A172 (cell line): ENCODE measurements at places on chromosomes 1 and 21.
A peak's percentile ranks its signal among the peaks of the same experiment; 100 is the strongest.

DNA sequence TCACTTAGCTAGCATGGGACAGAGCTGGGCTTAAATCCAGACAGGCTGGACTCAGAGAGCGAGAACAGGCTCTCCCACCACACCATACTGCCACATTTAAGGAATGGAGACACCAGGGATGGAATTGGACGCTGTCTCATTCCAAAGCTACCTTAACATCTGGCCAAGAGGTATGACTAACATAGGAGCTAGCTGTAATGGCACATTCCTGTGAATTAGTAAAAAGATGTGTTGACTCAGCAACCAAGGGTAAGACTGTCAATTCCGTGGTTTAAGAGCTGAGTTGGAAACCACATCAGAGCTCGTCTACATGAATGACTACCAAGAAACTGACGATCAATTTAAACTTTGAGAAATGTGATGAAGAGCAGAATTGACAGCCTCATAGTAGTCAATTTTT is 8.3 kb upstream of the TNFRSF9 start:
- DNase-seq = peak; percentile 70

DNA sequence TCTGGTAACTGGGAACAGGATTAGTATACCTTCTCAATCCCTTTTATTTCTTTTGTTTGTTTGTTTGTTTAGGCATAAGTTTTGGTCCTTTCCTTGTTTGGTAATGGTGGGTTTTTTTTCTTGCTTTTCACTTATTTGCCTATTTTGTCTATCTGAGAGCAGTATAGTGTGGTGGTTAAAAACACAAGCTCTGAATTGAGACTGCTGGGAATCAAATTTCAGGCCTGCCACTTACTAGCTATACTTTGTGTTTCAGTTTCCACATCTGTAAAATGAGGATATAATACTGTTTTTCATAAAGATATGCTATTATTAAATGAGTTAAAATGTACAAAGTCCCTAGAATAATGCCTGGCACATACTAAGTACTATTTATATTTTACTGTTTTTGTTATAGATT is 81.6 kb upstream of the IVNS1ABP start:
- DNase-seq = no peak

- DNase-seq = no peak
These were observed 153.4 kb downstream of the PIGK start for GRCh38 chr1:77065693-77066342.

DNA sequence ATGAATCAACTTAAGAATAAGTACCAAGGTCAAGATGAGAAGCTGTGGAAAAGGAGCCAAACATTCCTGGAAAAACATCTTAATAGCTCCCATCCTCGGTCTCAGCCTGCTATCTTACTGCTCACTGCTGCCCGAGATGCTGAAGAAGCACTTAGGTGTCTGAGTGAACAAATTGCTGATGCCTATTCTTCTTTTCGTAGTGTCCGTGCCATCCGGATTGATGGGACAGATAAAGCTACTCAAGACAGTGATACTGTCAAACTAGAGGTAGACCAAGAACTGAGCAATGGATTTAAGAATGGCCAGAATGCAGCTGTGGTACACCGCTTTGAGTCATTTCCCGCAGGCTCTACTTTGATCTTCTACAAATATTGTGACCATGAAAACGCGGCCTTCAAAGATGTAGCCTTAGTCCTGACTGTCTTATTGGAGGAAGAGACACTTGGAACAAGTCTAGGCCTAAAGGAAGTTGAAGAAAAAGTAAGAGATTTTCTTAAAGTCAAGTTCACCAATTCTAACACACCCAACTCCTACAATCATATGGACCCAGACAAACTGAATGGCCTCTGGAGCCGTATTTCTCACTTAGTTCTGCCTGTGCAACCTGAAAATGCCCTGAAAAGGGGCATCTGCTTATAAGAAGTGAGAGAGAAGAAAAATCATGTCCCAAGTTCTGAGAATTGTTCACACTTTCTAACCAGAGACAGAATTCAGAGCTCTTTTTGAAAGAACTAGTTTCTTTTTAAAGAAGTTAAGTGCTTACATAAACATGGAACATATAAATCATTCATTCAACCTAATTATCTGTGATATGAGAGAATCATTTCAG is 35.7 kb downstream of the TOR1AIP1 start:
- no peak for DNase-seq

DNA sequence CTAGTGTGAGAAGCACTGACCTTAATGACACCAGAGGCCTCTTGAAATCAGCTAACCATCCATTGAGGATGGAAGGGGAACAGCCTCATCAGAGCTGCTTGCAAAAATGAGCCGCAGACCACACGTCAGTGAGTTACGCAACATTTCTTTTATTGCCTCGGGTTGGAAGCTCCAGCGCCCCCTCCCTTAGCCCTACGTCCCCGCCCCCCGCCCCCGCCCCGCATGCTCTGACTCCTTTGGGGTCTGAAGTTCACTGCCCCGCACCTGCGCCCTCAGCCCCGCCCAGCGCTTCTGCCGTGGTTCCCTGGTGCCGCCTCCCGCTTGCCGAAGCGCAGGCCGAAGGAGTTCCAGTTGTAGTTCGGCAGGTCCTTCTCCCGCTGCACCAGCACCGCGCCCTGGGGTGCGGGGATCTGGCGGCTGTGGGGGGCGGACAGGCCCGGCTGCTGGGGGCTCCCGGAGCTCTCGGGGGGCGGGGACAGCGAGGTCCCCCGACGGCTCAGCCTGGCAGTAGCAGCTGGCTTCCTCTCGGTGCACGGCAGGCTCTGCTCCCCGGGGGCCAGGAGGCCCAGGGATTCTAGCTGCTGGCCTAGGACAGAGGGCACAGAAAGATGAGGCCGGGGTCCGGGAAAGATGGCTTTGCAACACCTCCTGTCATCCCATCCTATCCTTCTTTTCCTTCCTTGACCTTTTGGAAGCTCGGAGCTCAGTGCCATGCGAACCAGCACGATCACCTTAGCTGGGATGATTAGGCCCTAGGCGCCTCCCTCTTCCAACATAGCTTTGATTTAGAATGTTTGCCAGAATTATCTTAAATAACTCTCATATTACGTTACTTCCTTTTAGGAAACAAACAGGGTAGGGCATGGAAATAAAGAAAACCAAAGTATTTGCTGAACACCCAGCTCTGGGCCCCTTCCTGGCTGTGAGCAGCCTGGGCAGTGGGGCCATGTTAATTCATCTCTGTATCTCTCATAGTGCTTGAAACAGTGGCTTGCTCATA is 5.8 kb downstream of the KISS1 start:
- DNase-seq = no peak

- DNase-seq = no peak
These were observed 110.3 kb upstream of the CTTNBP2NL start for GRCh38 chr1:112285746-112286145.

DNA sequence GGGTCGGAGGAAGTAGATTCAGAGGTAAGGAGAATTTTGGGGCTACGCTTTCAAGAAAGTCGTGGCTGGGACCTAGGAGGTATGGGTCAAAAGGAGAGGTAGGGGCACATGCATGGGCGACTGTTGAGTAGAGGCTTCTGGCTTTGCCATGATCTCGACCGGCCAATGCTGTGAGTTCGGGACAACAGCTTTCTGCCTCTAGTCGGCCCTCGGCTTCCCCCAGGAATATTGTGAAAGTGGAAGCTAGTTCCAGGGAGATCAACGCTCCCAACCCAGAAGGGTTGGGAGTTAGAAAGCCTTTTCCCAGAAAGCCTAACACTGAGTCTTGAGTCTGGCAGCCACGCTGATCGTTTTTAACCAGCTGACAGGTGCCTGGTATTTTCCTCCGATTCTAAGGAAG is 69.0 kb downstream of the ZNF678 start:
- no peak for DNase-seq

DNA sequence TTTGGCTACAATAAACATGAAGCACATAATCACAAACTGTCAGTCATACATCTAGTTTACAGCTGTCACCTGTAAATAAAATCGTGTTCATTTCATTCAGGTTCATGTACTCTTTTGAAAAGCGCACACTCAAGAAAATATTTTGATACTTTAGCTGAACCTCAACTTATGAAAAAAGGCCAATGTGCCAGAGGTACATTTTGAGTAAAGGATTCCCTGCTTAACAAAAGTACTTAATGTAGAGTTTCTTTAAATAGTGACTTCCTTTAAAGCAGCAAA is 37.7 kb upstream of the SLC30A10 start:
- DNase-seq = no peak

GRCh38 chr1:62823556-62823955 is 39.6 kb downstream of the ATG4C start:
- DNase-seq = no peak

DNA sequence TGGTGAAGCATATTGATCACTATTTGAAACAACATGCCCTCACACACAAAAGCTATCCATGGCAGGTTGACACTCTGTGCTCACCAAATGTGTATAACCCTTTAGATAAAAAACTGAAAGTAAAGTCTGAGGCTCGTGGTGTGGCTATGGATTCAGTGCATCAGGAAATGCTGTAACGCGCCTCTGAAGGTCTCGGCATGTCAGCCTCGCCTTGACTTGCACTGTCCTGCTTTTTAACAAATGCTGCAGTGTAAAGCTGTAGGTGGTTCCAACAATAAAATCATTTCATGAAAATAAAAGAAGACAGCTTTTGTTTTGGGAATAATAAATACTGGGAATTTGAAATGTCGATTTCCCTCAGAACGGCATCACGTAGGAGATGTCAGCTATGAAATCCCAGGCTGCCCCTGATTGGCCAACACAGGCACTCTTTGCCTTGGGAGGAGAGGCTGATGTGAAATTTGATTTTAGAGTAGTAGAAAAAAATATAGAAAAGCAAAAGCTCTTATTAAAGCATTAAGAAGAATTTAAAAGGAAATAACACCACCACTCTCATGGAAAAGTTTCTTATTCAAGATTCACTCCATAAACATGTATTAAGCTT is 168.2 kb downstream of the DSCAM start:
- no peak for DNase-seq

DNA sequence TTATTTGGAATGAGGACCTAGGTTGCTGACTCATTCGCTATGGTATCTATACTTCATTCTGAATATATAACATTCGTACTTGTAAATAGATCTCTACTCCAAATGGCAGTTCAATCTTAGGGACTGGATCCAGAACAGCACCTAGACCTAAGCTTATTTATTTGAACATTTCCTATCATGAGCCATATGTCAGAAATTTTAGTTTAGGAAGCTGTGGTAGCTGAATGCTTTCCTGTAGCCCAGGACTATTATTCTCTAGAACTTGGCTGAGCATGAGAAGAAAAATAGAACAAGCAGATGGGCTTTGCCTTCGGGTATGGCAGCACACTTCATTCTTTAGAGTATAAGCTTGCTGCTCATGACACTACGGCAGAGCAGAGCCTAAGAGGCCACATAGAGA is 1114.4 kb upstream of the B3GALT2 start:
- no peak for DNase-seq

GRCh38 chr1:36273024-36273423 is 33.1 kb upstream of the SH3D21 start:
- DNase-seq = no peak

DNA sequence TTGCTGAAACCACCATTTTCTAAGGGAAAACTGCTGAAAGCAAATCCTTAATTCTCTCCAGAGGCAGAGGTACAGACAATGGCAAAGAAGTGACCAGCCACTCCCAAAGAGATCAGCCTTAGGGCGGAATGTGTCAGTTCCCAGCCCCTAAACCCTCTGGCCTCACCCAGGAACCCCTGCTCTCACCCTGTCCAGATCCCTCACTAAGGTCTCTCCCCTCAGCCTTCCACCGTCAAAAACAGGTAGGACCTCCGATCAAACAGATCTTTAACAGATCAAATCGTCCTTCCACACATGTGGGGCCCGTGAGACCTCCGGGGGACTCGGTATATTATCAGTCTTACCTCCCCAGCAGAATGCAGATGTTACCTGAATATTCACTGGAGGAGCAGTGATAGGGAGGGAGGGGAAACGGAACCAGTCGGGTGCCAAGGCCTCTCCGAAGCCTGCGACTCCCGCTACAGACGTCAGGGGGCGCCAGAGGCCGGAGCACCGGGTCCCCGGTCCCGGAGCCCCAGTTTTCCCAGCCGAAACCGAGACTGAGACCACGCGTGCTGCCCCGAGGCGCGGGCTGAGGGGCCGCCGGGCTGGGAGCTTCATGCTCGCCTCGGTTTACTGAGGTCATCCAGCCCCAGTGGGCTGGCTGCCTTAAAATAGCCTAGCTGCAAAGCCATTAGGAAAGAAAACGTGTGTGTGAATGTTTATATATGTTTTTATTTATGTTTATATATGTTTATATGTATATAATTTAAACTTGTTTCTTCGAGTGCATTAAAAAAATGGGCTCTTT is 23.6 kb downstream of the GPA33 start:
- peak; percentile 59 for DNase-seq

GRCh38 chr1:204331847-204332487 is 27.8 kb downstream of the PLEKHA6 start:
- no peak for DNase-seq

- DNase-seq = no peak
These were observed 168.6 kb downstream of the KAZN start for GRCh38 chr1:14767075-14767474.

DNA sequence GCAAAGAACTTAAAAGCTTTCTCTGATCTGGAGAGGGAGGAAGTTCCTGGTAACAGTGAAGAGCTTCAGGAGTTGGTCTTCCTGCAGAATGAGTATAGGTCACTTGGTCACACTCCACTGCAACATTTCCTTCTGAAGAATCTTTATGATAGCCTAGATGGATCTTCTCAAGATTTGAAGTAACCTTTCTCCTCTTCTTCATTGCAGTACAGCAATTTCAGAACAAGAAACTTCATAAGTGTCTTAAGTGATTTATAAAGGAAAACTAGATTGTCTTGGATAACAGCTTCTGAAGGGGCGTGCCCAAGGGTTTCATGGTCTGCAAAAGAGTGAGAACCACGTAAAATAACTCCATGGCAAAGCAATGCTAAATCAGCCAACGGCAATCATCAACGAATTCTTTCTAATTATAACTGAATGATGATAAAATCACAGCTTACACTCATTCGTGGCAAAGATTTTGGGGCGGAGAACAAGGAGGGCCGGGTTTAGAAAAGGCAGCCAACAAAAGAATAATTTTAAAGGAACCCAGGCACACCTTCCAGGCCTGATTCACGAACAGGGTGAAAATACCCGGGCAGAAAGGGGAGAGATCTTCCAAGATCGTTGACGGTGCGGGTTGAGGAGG is 53.9 kb upstream of the ASPM start:
- DNase-seq = peak; percentile 24

- peak; percentile 77 for DNase-seq
These were observed 24.7 kb downstream of the ACKR1 start for GRCh38 chr1:159229260-159229885.

GRCh38 chr1:73980324-73981040 is 217.5 kb downstream of the LRRIQ3 start:
- peak; percentile 8 for DNase-seq

- DNase-seq = no peak
These were observed 49.5 kb downstream of the CHML start for GRCh38 chr1:241590719-241591118.

DNA sequence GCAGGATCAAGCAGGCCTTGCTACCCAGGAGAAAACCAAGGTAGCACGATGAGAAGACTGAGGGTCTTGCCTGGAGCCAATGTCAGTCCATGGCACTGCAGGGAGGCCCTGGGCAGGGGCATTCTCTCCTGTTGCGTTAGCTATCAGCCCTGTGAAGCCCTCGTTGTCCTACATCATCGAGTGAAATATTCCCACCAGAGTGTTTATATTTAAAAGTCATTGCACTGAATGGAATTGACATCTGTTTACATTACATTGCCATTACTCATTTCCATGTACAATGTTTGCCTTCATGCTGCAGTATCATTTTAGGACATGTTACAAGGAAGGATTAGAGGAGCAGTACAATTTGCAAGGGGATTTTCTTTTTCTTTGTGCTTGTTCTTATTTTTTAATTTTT is 243.9 kb downstream of the KAZN start:
- no peak for DNase-seq

GRCh38 chr1:111199881-111200801 is at the start of gene DENND2D:
TSS of gene DENND2D (minus strand) at chr1:111200646. CDS start at chr1:111200459, 187 bp downstream.
- DNase-seq = no peak
